ENCODE measurements at places on chromosomes 12 and 14.

- H3K27me3 ChIP-seq, result no peaks in the 10 kb centered on the region
- no peak overlapping the region for H3K27ac ChIP-seq
Observed at GRCh38 chr14:73472185-73473114, 14.1 kb upstream of the NUMB start.

DNA sequence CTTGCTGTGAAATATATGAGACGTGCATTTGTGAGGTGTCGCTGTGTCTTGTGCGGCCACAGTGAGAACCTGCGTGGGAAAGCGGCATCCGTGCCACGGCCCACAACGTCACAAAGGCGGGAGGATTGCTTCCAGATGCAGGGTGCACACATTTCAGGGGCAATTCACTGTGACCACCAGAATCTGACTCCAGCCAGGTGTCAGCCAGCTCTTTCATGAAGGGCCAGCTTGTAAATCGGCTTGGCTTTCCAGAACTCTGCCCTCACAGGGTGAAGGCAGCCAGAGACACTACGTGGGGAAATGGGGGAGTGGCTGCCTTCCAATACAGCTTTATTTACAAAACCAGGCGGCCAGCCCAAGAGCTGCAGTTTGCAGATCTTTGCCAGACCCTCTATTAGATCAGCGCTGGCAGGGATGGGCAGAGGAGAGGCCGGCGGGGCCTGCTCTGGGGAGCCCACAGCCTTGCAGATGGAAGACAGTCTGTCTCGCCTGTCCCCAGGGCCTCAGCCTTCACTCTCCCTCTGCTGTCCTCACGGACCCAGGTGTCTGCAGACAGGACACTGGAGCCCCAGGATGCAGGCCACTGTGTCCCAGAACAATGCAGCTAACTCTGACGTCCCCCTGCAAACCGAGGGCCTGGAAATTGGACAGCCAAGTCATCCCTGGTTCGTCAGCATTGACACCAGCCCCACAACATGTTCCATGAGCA is 53.5 kb downstream of the ADGRD1 start:
- no peaks in the 10 kb centered on the region for H3K4me1 ChIP-seq
- no peak for DNase-seq
- H3K27me3 ChIP-seq, result no peaks in the 10 kb centered on the region
- no peak overlapping the region for H3K27ac ChIP-seq
- no peaks in the 10 kb centered on the region for H3K36me3 ChIP-seq

GRCh38 chr14:100158566-100159093 is 815 bp downstream of the DEGS2 start:
- no peaks in the 10 kb centered on the region for H3K4me1 ChIP-seq
- no peak overlapping the region for H3K27ac ChIP-seq
- no peak overlapping the region for H3K4me3 ChIP-seq
- no peak for DNase-seq
- H3K36me3 ChIP-seq, result no peaks in the 10 kb centered on the region

DNA sequence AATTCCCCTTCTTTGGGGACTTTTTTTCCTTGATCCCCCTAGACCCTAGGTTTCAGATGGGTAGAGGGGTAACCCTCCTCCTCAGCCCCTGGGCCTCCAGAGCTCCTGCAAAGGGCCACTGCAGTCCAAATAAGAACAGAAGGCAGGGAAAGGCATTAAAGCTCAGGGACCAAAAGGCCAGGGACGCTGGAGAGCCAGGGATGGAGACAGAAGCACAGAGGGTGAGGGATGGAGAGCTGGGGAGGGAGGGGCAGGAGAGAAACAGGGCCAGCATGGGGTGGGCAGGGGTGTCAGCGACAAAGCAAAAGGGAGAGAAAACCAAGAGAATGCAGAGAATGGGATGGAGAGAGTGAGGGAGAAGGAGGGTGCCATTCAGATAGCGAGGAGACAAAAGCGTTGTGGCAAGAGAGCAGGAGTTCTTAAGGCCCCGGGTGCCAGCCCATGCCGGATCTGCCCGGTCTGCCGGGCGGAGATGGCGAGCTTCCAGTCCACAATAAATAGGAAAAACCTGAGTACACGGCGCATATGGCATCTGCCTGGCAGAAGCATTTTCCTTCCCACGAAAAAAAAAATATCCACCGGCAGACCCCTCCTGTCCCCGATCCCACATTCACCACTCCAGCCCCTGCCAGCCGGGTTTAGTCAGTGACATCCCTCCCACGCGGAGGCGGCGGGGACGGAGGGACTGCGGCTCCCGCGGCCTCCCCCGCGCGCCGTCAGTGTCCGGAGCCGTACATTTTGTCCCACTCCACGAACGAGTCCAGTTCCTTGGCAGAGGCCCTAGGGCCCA is 28.6 kb downstream of the FIGNL2 start:
- no peak overlapping the region for H3K4me3 ChIP-seq
- DNase-seq, result no peak
- no peaks in the 10 kb centered on the region for H3K36me3 ChIP-seq
- no peak overlapping the region for H3K27ac ChIP-seq

- H3K4me1 ChIP-seq, result no peaks in the 10 kb centered on the region
- no peaks in the 10 kb centered on the region for H3K27me3 ChIP-seq
- no peak for DNase-seq
- H3K36me3 ChIP-seq, result no peaks in the 10 kb centered on the region
Observed at GRCh38 chr12:117733549-117733805, 235.3 kb downstream of the KSR2 start.

DNA sequence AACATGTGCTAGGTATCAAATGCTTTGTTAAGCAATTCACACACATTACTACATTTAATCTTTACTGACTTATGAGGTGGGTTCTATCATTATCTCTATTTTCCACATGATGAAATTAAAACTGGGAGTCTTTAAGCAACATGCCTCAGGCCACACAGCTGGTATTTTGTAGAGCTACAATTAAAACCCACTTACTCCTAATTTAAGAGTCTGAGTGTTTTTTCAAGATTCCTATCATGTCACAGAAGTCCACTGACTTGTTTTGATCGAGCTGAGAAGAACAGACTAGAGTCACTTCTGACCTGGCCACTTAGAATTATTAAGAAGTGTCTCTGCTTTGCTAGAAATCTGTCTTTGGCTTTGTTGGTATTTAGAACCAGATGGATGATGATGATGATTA is 670.7 kb downstream of the NRXN3 start:
- no peaks in the 10 kb centered on the region for H3K4me1 ChIP-seq
- no peak overlapping the region for H3K27ac ChIP-seq
- no peaks in the 10 kb centered on the region for H3K36me3 ChIP-seq
- no peak for DNase-seq

DNA sequence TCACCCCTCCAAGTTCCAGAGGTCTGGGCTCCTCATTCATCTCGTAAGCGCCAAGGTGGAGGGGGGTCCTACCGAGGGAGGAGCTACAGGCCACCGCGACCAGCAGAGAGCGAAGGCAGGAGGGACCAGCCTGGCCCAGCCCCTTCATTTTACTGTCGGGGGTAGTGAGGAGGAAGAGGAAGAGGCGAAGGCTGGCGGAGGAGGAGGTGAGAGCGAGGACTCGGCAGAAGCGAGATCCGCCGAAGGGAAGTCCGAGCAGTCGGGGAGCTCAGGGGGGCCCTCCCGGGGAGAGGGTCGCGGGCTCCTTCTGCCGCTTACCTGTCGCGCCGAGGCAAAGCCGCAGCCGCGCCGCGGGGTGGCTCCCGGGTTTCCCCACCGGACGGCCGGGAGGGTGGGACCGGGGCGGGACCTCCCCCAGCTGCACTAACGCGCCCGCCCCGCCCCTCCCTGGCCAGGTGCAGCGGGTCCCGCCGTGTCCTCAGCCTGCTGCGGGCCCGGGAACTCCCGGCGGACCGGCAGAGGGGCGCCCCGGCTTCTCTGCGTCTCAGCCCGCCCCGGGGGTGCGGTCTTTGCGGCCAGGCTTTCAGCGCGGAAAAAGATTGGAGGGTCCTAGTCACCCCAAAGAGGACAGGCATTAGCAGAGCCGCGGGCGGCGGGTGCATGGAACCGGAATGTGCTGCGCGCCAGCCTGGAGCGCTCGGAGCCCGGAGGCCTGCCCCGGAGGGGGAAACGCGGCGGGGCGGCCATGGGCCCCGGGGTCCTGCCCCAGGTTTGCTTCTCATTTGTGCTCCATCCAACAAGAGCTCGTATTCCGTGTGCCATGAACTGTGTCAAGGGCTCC is at the start of gene GALNT6:
Gene GALNT6 (minus strand): TSS at position 124 of the 841 bp plus-strand sequence. CDS start 11,625 bp downstream, outside the sequence.
- H3K4me3 ChIP-seq, result peak within 1 kb of the TSS; percentile 36
- no peak within 1 kb of the TSS for H3K27ac ChIP-seq
- H3K4me1 ChIP-seq, result no peaks in the 10 kb centered on the region
- H3K27me3 ChIP-seq, result no peaks in the 10 kb centered on the region

GRCh38 chr14:60184905-60185555 is 19.8 kb upstream of the DHRS7 start:
- no peaks in the 10 kb centered on the region for H3K4me1 ChIP-seq
- H3K27ac ChIP-seq, result no peak overlapping the region
- H3K36me3 ChIP-seq, result no peaks in the 10 kb centered on the region

DNA sequence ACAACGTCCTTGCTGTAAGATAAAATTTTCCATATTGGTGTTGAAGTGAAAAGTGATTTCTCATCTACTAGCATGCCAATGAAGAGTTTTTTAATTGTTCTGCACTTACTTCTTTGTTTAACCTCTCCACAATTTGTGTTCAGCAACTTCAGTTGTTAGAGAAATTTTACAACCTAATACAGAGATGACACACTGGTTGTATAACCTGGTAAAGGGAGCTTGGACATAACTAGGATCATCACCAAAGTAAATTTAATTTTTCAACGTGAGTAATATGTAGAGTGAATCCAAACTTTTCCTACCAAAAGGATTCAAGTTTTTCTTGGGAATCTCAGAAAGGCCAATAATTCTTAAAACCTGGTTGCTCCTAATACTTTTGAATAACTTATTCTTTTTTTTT is 13.4 kb upstream of the TAS2R43 start:
- no peak overlapping the region for H3K27ac ChIP-seq
- H3K4me3 ChIP-seq, result no peak overlapping the region
- DNase-seq, result no peak
- H3K27me3 ChIP-seq, result no peaks in the 10 kb centered on the region
- H3K4me1 ChIP-seq, result no peaks in the 10 kb centered on the region

DNA sequence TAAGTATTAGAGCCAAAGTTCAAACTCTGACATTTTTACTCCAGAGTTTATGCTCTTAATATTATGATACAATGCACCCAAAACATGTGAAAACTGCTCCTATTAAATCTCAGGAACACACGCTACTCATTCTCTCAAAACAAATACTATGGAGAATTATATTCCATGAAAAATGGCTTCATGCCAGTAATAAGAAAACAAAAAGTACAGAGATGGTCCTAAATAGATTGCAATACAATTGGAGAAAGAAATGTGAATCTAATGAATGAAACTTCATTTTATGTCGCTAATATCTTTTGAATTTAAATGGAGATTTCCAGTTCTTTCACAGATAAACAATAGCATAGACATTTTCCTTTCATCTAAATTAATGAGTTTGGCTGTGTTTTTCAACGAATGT is 384.3 kb downstream of the ADAMTS20 start:
- H3K4me1 ChIP-seq, result no peaks in the 10 kb centered on the region
- H3K27me3 ChIP-seq, result no peaks in the 10 kb centered on the region
- H3K27ac ChIP-seq, result no peak overlapping the region
